GM23338 (cell line): ENCODE measurements at places on chromosomes 12 and 14. TPM values are rescaled to one million over a fixed set of nuclear protein-coding genes. Genes with fewer than 3 reads are reported as not detected.

IGF1 gene
- 0.29 TPM in 1 of 2 replicates, not detected in the other for polyA plus RNA-seq

LBHD2 gene
- polyA plus RNA-seq = not detected in 2 replicates

ANG gene
- 3.7 and 5.0 TPM in 2 replicates for polyA plus RNA-seq

TMEM106C gene
- 37.3 and 43.5 TPM in 2 replicates for polyA plus RNA-seq

PRB2 gene
- not detected in 2 replicates for polyA plus RNA-seq

RBM19 gene
- 40.1 and 43.4 TPM in 2 replicates for polyA plus RNA-seq

SYCP3 gene
- polyA plus RNA-seq = 1.5 TPM in 2 replicates

TAS2R7 gene
- not detected in 2 replicates for polyA plus RNA-seq

DCN gene
- polyA plus RNA-seq = 0.21 TPM in 1 of 2 replicates, not detected in the other

PKP2 gene
- 17.8 and 24.6 TPM in 2 replicates for polyA plus RNA-seq

DNA sequence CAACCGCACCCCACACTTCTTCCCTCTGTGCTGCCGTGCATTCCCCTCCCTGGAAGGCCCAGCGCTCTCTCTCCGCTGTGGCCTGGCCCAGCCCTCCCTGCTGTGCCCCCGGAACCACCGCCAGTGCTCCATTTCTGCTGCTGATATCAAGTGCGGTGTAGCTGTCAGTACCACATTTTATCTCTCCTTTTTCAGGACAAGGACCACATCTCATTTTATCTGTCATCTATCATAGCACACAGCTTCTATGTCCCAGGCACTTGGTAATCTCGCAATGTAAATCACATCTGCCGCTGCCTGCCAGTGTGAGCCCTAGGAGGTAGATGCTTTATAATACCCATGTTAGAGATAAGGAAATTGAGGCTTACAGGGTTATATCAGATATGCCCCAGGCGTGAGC is 18.3 kb downstream of the IL31 start:
- no peak for DNase-seq

DNA sequence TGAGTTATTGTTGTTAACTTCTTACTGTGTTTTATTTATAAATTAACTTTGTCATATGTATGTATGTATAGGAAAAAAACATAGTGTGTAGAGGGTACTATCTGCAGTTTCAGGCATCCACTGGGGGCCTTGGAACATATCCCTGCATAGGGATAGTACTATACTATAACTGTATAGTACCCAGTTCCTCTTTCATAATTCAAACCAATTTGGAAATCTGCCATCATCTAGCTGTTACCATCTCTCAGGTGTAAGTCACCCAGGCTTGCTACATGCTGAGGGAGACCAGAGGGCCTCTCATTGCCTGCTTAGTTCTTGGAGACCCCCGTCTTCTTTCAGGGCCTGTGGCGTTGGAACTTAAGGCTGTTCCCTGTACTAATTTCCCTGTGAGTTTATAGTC is 12.9 kb upstream of the DCD start:
- no peak for DNase-seq

DNA sequence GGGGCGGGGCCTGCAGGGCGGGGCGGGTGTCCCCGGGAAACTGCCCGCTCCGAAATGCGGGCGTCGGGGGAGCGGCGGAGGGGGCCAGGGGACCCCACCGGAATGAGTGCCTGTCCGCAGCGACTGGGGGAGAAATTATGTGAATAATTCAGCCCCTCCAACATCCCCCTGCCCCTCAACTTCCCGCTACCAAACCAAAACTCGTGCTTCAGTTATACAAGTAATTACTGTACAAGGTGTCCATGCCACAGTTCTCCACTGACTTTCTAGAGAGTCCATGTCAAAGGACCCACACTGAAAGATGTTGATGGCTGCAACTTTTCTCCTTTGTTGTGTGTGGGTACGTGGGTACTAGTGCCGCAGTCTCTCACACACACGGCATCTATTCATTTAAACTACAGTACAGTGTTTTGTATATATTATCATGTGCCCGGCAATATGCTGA is 414 bp upstream of the CDK17 start:
- DNase-seq = no peak

GRCh38 chr14:54730156-54730961 is 163.4 kb downstream of the SAMD4A start:
- DNase-seq = no peak

GRCh38 chr12:44649693-44650092 is 226.4 kb downstream of the NELL2 start:
- DNase-seq = no peak

GRCh38 chr14:100837805-100838350 is 12.0 kb downstream of the MEG3 start:
- DNase-seq = no peak

- DNase-seq = no peak
Measured at GRCh38 chr12:47326190-47326589, 246.4 kb upstream of the AMIGO2 start.

GRCh38 chr12:120099738-120100137 is 16.8 kb downstream of the RAB35 start:
- DNase-seq = no peak

DNA sequence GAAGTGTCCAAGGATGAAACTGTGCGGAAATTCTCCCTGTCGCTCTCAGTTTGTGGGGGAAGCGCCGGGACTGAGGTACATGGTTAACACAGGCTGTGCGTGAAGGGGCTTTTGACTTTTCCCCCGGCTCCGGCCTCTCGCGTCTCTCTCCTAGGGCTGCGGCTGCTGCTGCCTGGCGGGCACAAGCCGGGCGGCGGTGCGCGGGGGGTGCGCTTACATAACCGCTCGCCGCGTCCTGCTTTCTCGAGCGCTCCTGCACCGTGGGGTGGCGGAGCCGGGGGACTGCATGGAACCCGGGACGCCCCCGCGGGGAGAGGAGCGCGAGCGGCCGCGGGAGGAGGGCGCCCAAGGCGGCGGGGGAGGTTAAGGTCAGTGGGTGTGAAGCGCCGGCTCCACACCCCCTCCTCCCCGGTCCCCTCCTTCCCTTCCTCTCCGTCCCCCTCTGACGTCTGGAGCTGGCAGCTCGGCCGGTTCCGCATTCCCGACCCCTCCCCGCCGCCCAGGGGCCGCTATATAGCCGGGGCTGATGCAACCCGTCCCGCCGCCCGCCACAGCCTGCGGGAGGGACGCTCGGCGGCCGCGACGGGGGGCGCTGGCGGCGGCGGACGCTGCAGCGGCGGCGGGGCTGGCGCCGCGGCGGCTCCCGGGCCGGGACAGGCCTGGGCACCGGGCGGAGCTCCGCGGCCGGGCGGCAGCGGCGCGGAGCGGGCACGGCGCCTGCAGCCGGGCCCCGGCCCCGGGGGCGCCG is at the start of gene JDP2:
Gene JDP2, plus strand, starts transcription at position 541 of the 748 bp plus-strand sequence. CDS start 9,899 bp downstream, outside the sequence.
- peak; percentile 90 for DNase-seq

DNA sequence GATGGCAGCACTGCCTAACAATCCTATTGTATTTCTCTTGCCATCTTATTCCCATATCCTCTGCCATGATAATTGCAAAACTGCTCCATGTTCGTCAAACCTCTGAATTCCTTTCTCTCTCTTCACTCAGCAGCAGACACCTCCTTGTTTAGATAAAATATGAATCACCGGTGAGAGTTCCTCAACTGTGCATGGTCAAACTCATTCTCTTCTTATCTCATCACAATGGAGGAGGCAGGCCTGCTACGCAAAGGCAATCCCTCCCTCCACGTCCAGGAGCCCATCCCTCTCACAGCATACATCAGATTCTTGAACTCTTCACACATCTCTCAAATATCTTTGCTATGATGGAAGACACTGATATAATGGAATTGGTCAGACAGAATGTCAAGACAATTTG is 90.1 kb upstream of the DAAM1 start:
- DNase-seq = no peak

- DNase-seq = no peak
Measured at GRCh38 chr14:55814064-55814463, 234.1 kb downstream of the KTN1 start.

GRCh38 chr12:14937689-14938088 is 648 bp downstream of the ERP27 start:
- peak; percentile 45 for DNase-seq

- DNase-seq = no peak
Measured at GRCh38 chr14:31263485-31264133, 56.0 kb upstream of the HECTD1 start.

GRCh38 chr12:12684375-12685106 is 11.4 kb downstream of the GPR19 start:
- DNase-seq = peak; percentile 99

DNA sequence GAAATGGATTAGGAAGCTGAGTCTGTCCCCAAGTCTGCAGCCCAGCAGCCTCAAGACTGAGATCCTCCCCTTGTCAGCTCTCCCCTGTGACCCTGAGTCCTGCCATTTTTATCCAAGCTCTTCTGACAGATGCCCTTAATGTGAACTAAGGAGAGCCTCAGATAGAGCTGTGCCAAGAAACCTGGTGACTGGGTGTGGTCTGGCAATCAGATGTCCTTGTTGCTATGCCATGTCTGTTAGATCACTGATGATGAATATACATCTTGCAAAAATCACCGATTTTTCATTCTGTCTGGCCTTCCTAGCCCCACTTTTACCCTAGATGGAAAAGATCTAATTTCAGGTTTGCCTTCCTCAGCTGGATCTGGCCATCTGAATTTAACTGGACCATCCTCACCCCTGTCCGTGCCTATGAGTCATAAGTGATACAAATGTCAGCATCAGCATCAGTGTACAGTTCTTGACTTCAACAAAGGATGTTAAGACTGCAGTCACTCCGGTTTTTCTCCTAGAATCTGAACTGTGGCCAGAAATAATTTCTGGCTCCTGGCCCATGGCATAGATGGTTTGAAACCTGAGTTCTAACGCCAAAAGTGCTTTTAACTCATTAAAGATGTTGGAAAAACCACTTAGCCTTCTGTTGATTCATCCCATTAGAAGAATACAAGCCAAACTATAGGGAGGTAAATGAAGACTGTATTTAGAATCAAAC is 61.2 kb upstream of the GRIP1 start:
- DNase-seq = no peak

DNA sequence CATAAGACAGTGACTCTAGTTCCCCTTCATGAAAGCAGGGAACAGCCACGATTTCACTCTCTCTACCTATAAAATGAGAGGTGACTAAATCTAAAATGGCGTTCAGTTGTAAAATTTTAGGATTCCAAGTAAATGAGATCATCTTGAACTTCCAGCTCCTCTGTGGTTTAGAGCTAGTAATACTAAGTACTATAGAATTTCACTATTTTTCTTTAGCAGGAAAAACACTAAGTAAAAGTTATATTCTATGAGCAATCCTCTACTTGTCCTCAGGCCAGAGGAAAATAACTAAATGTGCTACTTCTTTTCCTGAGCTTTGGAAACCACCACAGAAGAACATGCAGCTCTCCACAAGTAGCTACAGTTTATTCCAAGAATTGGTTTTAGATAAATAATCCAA is 55.6 kb downstream of the NIN start:
- no peak for DNase-seq
